ENCODE measurements at places on chromosomes 3 and 15.

DNA sequence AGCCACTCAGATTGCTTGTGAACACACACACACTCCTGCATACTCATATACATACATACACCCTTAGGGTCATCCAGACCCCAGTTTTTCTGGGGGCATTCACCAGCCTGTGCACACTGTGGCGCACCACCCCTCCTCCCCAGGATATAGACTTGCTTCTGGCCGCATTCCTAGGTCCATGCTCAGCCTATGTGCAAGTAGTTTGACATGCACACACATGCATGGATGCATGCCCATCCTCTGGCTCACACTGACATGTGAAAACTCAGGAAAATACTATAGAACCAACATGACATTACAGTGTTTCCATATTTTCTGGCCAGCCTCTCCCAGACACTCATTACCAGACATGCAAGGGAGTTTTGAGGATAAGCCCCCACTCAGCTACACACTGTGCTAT lies 79.3 kb upstream of the POLG start:
- DNase-seq: no peak

GRCh38 chr3:110016235-110016815 lies 679.0 kb upstream of the DPPA4 start:
- no peak for DNase-seq

GRCh38 chr3:78986416-78987101 lies 781.2 kb downstream of the ROBO1 start:
- no peak for DNase-seq

GRCh38 chr15:48887144-48887543 lies 9.2 kb downstream of the EID1 start:
- DNase-seq: no peak

DNA sequence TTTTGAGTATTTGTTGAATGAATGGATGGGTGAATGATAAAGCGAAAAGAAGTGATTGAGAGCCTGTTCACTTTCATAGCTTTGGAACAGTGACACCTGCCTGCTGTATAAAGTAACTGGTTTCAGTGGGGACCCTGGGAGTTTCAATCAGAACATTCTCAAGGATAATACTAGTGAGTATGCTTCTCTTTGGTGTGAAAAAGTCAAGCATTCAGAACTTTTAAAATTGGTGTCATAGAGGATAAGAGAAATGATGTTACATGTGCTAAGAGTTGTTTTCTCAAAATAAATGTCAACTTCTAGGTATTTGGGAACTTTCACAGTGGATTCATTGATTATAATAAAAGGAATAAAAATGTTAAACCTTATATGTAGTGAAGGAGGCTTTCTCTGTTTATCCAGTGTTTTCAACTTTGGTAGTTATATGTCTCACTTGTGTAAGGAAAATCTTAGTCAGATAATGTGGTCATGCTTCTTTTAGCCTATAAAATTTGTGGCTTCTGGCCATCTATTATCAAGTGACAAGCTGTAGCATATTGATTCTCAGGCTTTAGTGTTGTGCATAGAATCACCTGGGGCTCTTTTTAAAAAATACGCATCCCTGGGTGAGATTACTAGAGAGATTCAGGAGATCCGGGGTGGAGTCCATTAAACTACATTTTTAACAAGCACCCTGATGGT lies 11.9 kb downstream of the LRCH3 start:
- DNase-seq: no peak

All from activated CD4-positive, CD25-positive, alpha-beta regulatory T cell (primary cell).